ENCODE measurements at places on chromosomes 5 and 9. TPM values are rescaled to one million over a fixed set of nuclear protein-coding genes. Genes with fewer than 3 reads are reported as not detected.

The LRRC19 gene
- total RNA-seq = not detected

The CKMT2 gene
- total RNA-seq = not detected

The DIRAS2 gene
- total RNA-seq = not detected

The MAMDC2 gene
- 0.27 TPM for total RNA-seq

The GABRB2 gene
- total RNA-seq = not detected

The C9orf153 gene
- total RNA-seq = 0.34 TPM

The IL5 gene
- not detected for total RNA-seq

The GRM6 gene
- total RNA-seq = not detected

The GDNF gene
- 0.05 TPM for total RNA-seq

The TRIM36 gene
- total RNA-seq = 2.1 TPM

The SPATA31D3 gene
- total RNA-seq = not detected
